ENCODE measurements at places on chromosomes 1 and 21.
A peak's percentile ranks its signal among the peaks of the same experiment; 100 is the strongest.

GRCh38 chr1:206809504-206810084 is 37.3 kb upstream of the IL10 start:
- DNase-seq: peak; percentile 39

- DNase-seq: no peak
Measured at GRCh38 chr1:32885676-32886003, 651 bp upstream of the HPCA start.

- no peak for DNase-seq
Measured at GRCh38 chr1:179099891-179100290, 18.0 kb downstream of the TOR3A start.

GRCh38 chr1:211628417-211628816 is 47.0 kb downstream of the NEK2 start:
- no peak for DNase-seq

GRCh38 chr1:201505503-201505890 is 1.4 kb downstream of the CSRP1 start:
- no peak for DNase-seq

DNA sequence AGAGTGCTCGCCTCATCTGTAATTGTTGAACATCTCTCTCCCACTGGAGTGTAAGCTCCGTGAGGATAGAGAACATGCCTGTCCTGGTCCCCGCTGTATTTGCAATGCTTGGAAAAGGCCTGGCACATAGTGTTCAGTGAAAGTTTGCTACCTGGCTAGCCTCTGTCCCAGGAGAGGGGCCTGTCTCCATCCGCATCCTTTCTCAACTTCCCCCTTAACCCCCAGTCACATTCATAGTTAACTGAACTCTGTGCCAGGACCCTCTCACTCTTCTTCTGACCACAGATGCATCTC is 15.2 kb downstream of the SPOCD1 start:
- no peak for DNase-seq

- DNase-seq: no peak
Measured at GRCh38 chr1:228172591-228173527, 7.3 kb downstream of the IBA57 start.

DNA sequence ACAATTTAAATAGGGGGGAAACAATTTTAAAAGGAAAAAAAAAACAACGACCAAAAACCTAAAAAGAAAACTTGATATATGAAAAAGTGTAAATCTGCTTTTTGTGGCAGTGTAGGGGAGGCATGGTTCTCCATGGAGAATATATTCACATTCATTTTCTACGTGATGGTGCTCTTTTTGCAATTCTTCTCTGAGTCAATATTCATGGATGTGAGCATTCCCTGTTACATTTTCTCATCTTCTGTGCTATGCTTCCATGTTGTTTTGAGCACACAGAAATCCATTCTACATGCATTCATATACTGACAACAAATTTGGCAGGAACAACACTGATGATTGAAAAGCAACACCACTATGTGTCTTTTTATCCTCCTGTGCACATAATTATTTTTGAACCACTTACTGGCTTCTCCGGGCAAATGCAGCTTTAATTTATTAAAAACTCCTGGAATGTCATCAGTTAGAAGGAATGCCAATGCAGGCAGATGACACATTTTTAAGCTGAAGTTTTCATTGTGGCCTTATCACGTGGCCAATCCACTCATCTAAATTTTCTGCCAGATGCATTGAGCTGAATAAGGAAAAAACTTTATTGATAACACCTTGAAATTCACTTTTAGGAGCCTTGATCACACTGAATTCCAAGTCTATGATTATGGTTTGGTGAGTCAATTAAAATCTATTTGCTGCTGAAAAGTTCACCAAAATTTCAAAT is 590.6 kb downstream of the NUF2 start:
- DNase-seq: no peak

- no peak for DNase-seq
Measured at GRCh38 chr1:24896596-24897262, 33.3 kb downstream of the RUNX3 start.

DNA sequence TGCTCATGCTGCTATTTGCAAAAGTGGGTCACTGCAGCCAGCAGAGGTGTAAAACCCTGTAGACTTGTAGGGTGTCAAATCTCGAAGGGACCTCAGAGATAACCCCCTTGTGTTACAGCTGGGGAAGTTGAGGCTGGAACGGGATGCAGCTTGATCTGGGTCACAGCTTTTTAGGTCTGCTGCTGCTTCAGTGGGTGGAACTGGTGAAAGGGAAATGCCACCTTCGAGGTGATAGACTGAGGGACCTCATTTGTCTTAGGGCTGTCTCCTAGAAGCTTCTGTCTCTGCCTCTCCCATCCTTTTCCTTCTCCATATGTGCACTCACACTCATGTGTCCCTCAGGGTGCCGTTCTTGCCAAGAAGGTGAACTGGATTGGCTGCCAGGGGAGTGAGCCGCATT is 35.4 kb downstream of the QSOX1 start:
- DNase-seq: no peak

DNA sequence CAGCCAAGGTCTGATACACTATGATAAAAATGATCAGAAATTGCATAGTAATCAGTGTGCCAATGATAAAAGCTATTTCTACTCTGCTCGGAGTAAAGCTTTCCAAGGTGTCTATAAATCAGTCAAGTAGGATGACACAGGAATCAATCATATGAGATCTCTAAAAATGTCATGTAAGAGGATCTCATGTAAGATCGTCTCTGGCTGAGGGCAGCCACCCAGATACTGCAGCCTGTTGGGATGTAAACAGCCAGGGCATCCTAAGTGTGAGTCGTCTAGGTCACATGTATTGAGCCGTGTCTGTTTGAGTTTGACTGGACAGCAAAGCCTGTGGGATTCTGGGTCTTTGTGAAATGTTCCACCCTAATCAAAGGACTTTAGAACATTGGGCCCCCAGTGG is 2.8 kb upstream of the TEX35 start:
- DNase-seq: no peak

- DNase-seq: peak; percentile 15
Measured at GRCh38 chr1:235831148-235831547, 35.6 kb downstream of the LYST start.

- no peak for DNase-seq
Measured at GRCh38 chr1:9300573-9300972, 7.9 kb downstream of the SPSB1 start.

GRCh38 chr1:5977494-5978444 is 14.5 kb downstream of the NPHP4 start:
- no peak for DNase-seq

DNA sequence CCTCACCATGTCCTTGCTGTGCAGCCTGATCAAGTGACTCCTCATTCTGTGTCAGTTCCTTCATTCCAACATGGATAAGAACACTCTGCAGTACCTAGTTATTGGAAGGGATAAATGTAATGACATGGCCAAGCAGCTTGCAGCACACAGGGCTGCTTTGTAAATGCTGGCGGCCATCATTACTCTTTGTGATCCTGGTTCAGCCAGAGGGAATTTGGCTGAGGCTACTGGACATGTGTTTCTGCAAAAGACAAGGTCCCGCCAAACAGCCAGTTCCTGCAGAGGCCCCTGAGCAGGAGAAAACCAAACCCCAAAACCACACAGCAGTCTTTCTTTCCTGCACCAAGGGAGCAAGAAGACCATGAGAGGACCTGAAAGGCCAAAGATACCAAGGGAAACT is 495.8 kb downstream of the AJAP1 start:
- no peak for DNase-seq

- DNase-seq: no peak
Measured at GRCh38 chr1:243572940-243573339, 277.1 kb downstream of the AKT3 start.

DNA sequence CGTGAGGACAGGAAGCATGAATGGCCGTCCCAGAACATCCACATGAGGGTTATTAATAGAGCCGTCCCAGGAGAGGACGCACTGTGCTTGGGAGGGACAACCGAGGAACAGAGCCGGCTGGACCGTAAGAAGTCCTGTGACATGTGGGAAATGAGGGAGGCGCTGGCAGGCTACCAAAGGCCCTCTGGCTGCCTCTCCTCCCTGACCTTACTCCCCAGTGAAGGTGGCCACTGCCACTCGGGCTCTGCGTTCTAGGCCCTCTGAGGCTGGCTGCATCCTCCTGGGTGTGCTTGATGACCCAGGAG is 15.5 kb upstream of the NPPB start:
- no peak for DNase-seq

DNA sequence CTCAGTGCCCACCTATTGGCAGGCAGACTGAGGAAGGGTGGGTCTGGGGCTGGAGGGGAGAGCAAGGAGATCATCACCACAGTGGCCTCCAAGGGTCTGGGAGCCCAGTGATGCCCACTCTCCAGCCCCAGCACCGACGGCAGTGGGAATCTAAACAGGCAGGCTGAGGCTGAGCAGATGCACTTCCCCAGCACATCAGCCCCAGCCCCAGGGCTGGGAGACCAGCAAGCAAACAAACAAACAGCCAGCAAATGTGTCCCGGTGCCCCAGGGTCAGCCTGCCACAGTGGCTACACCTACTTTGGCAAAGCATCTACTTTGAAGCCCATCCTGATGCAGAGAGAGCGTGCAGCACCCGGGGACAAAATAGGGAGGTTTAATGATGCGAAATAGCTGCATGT is 216.3 kb upstream of the ZC3H12A start:
- no peak for DNase-seq

DNA sequence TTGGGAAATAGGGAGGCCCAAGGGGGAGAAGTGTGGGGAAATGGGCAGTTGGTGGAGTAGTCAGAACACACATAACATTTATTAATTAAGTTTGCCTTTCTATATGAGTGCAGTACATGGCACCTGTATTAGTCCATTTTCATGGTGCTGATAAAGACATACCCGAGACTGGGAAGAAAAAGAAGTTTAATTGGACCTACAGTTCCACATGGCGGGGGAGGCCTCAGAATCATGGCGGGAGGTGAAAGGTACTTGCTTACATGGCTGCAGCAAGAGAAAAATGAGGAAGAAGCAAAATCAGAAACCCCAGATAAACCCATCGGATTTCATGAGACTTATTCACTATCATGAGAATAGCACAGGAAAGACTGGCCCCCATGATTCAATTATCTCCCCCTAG is 1.6 kb upstream of the SLC35A3 start:
- DNase-seq: no peak

- no peak for DNase-seq
Measured at GRCh38 chr1:159341736-159342135, 39.6 kb downstream of the FCER1A start.
